Tongue (tissue), 3 donors: ENCODE measurements at places on chromosomes 2 and 18. TPM values are rescaled to one million over a fixed set of nuclear protein-coding genes. Genes with fewer than 3 reads are reported as not detected.

- no peak for DNase-seq
These were observed 23.2 kb downstream of the COBLL1 start for GRCh38 chr2:164818149-164819136.

- peak; percentile 74 for DNase-seq
These were observed 208.4 kb downstream of the RAD51AP2 start for GRCh38 chr2:17309741-17310339.

GRCh38 chr18:41121116-41121826 is 833.8 kb upstream of the PIK3C3 start:
- no peak for DNase-seq

DNA sequence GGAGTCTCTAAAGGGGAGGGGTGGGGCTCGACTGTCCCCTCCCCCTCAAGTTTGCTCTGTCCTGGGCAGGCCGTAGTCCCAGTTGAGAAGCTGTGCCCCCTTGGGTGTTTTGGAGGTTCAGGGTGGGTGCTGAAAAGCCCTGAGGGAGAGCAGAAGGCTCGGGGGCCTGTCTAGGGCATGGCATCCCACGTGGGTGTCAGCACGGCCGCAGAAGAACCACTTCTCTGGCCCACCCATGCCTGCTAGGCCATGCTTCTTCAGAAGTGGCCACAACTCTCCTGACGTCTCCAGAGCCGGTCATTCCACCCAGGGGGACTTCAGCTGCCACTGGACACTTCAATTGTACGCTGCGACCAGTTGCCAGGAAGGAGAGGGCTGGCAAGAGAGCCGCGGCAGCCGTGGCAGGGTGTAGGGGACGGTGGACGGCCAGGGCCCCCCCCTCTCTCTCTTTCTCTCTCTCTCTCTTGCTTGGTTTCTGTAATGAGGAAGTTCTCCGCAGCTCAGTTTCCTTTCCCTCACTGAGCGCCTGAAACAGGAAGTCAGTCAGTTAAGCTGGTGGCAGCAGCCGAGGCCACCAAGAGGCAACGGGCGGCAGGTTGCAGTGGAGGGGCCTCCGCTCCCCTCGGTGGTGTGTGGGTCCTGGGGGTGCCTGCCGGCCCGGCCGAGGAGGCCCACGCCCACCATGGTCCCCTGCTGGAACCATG is at the start of gene INPP5D:
TSS of gene INPP5D (plus strand) at position 546 of the 704 bp plus-strand sequence. CDS start at position 683, 137 bp downstream.
- no peak for DNase-seq

DNA sequence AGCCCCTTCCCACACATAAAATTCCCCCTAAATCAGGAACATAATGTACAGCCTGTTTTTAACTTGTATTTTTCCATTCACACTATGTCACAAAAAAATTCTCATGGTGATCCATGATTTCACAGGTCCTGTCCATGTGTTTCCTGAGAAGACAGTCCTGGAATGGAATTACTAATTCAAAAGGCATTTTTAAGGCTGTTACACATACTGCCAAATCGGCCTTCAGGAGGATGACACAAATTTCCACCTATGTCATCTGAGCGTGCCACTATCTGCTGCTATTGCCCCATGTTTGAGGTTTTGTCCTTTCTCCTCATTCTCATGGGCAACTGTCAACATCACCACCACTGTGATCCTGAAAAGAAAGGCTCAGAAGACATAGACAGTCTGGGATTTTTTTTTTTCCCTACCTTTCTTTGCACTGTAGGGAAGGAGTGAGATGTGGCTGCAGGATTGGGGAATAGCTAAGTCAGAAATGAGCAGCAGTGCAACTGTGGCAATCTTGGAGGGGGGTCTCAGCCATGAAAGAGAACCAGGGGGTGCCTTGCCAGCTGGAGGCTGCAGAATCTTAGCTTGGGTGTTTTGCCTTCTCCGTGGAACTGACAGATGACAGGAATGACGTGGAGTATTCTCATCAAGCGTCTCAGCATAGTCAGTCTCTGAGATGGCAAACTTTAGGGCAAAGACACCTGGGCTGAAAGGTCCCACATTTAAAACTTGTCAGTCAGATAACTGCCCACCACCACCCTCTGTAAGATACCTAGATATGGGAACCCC is 73.4 kb downstream of the MARCHF4 start:
- DNase-seq, result no peak

DNA sequence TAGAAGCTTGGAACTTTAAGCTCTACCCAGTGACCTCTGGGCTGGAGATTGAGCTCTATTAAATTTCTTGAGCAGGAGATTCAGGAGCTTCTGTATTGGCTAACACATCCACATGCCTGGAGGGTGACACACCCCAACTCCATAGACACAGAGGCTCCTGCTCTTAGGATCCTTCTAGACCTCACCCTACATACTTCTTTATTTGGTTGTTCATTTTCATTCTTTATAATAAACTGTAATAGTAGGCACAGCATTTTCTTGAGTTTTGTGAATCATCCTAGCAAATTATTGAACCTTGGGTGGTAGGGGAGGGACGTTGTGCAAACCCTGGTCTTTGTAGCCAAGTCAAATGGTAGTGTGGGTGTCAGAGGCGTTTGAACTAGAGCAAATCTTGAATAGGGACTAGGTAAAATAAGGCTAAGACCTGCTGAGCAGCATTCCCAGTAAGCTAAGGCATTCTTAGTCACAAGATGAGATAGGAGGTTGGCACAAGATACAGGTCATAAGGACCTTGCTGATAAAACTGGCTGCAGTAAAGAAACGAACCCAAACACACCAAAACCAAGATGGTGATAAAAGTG is 323.8 kb upstream of the GALNT5 start:
- no peak for DNase-seq

GRCh38 chr18:63949068-63949737 is at the start of gene HMSD:
Gene HMSD, plus strand, starts transcription at chr18:63949301. Its CDS starts 4,155 bp downstream, at chr18:63953456.
- DNase-seq, result peak; percentile 31

DNA sequence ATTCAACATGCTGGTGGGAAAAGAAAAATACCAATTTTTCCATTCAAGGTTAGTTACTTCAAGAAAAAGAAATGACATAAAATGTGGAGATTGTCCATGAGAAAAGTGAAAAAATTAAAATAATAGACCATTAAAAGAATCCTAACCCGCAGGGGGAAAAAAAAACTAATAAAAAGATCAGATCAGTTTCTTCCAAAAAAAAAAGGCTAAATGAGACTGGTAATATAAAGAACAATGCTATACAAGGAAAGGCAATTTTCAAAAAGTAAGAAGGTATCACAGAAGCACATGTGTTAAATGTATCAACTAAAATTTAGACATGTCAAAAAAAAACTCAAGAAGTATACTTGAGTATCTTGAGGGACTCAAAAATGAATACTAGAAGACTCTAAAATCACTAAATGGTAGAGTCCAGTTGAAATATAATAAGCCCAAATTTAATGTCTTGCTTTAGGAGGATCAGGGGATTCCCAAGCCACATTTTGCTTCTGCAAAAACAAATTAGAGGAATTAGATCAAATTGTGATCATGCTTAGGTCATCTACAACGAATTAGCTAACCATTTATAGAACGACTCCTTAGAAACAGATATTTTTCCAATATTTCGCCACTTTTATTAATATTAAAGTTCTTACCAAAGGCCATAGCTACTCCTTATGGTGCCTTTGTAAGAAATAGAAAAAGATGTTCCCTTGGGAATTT is 35.8 kb upstream of the GLS start:
- no peak for DNase-seq

DNA sequence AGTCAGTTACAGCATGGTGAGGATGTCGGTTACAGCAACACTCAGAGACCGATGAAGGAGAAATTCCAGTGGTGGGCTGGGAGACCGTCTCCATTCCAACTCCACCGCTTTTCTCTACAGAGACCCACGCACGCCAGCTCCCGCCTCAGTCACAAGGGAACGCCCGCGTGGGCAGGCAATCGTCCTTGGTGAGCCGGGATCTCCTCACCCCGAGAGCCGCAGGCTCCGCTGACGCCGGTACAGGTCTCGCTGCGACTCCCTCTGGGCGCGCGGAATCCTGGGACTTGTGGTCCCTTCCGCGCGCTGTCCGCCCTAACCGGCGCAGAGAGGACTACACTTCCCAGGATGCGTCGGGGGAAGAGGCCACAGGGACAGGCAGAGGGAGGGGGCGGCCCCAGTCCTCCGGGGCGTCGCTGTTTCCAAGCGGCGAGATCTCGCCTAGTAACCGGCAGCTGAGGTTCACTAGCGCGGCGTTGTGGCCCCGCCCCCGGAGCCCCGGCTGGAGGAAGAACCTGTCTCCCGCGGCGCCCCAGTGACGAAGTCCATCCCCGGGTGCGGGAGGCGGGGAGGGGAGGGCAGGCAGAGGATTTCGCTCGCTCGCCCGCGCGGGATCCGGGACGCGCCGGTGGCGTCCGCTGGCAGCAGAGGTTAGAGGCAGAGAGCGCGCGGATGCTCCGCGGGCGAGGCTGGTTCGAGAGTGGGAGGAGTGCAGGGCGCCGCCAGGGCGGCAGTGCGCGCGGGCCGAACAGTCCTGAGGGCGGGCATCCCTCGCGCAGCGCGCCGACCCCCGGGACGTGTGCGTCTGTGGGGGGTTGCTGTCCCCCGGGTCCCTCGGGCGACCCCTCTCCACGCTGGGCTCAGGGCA is at the start of gene EML6:
TSS of gene EML6 (plus strand) at position 532 of the 865 bp plus-strand sequence. CDS start 1,400 bp downstream, outside the sequence.
- peak; percentile 99 for DNase-seq

DNA sequence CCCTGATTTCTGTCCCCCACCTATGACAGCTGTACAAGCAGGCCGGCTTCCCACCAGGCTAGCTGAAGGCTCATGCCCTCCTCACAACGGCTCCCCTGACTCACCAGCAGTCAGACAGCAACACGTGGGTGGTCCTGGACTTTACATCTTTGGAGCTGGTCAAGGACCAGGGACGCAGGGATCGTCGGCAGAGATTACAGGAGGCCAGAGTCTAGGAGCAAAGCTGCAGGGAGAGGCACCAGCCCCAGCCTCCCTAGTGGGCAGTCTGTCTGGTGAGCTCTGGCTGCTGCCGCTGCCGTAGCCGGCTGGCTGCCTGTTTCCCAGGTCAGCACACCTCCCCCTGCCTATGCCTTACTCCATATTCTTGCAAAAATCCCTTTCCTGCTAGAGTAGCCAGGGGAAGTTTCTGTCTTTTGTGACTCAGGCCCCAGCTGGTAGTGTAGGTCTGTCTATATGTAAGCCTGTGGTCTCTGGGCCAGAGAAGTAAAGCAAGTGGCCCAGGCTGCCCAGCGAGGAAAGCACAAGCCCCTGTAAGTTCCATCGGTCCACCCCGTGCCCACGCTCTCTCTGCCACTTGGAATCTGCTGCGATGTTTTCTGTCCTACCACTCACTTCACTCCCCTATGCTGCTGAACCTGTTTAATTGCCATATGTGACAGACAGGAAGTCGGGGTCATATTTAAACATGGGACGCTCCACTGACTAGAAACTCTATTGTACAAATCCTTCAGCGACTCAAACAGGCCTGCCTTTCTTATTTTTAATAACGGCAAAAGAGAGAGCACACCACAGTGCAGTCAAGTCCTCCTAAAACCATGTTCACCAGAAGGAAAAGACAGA is 2.4 kb upstream of the ARHGEF4 start:
- DNase-seq, result no peak

DNA sequence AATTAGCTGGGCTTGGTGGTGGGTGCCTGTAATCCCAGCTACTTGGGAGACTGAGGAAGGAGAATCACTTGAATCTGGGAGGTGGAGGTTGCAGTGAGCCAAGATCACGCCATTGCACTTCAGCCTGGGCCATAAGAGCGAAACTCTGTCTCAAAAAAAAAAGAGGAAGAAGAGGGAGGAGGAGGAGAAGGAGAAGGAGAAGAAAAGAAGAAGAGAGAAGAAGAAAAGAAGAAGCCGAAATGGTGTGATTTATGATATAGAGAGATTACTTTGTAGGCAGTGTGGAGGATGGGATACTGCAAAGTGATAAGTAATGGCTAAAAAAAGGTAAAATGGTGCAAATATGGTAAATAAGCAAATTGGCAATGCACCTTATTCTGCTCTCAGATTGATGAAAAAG is 25.1 kb downstream of the THNSL2 start:
- no peak for DNase-seq

- peak; percentile 48 for DNase-seq
These were observed 87.4 kb downstream of the MYT1L start for GRCh38 chr2:2243666-2244065.

DNA sequence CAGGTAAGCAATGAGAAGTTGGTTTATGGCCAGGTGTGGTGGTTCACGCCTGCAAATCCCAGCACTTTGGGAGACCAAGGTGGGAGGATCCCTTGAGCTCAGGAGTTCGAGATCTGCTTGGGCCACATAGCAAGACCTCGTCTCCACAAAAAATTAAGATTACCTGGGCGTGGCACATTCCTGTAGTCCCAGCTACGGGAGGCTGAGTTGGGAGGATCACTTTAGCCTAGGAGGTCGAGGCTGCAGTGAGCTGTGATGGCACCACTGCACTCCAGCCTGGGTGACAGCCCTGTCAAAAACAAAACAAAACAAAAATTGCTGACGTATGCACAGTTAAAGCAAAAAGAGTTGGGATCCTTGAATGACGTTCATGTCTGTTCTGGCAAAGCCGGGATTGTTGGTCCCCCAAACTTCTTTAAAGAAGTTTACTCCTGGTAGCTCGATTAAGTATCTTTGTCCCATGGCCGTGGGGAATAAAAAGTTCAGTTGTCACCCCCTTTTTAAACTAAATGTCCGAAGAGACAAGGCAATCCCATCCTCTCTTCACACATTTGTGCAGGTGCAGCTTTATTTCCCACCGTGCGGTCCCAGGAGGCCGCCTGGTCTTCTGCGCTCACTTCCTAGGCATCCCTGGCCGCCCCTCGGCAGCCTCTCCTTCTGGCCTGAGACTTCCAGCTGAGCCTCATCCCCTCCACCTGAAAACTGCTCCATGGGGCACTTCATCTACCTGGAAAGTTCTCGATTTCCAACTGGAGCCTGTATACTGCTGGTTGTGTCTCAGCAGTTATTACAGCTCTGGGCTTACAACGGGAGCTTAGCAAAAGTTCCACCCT is 762 bp upstream of the SPOPL start:
- DNase-seq, result no peak

DNA sequence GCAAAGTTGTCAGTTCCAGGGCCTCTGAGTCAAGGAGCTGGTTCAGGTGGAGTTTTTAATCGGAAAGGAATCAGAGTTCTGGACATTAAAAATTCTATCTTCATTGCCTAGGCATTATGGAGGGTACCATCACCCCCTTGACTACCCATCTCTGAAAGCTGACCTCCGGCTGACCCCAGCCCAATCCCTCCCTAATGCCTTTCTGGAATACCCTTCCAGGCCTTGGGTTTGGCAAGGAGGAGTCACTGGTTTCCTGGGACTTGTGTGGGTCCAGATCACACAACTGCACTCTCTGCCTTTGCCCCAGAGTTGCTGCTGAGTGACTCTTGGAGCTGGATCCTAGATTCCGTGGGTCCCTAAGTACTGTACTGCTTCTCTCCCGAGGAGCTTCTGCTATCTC is 1.0 kb upstream of the OSR1 start:
- DNase-seq, result no peak

DNA sequence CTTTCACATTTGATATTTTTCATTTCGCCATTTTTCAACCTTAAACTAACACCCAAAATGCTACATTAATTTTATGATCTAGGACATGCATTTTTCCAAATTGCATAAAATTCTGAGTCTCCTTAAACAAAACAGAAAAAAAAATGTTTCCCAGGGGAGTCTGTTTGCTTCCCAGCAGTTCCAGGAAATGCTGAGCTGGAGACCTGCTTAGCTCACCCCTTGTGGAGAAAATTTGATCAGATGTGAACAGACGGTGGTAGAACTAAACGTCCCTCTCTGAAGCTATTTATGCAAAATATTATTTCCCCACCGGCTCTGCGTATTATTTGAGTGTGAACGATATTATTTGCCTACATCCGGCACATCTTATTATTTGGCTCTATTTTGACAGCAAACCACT is 74.9 kb upstream of the AGAP1 start:
- no peak for DNase-seq

The EFHD1 gene
- 4.9 TPM for total RNA-seq

The FIGN gene
- total RNA-seq, result 1.9 TPM

The CYP26B1 gene
- 13.8 TPM for total RNA-seq

The STARD6 gene
- total RNA-seq, result not detected

The SP140L gene
- 6.7 TPM for total RNA-seq

The FAM210A gene
- total RNA-seq, result 59.6 TPM

The GKN2 gene
- not detected for total RNA-seq

The C2orf80 gene
- total RNA-seq, result not detected

The ACVR1C gene
- 0.10 TPM for total RNA-seq
